ENCODE measurements at places on chromosomes 7 and 10.

- DNase-seq, result no peak
Measured at GRCh38 chr7:81594767-81595166, 175.1 kb downstream of the HGF start.

- DNase-seq, result no peak
Measured at GRCh38 chr7:36614959-36615358, 109.3 kb downstream of the AOAH start.

GRCh38 chr7:6448943-6449543, 1.3 kb upstream of the DAGLB start:
- DNase-seq, result no peak

- DNase-seq, result no peak
Measured at GRCh38 chr7:48144291-48144768, 26.9 kb upstream of the ABCA13 start.

DNA sequence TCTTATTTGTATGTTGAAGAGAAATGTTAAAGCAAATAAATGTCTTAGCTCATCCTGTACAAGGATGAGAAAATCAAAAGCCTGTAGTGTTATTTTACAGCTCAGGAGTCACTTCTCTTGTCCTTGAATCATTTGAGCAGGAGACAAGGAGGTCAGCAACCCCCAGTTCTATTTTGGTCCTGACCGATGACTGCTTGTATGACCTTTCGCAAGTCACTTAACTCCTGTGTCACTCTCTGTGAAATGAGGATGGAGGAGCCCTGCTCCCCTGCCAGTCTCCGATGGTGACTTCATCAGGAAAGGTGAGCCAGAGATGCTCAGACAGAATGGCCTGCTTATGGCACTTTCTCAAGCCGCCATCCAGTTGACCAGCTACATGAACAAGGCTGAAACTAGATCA, 101.0 kb downstream of the CELF2 start:
- DNase-seq, result no peak

- DNase-seq, result no peak
Measured at GRCh38 chr7:61576-62360, 130.6 kb upstream of the FAM20C start.

DNA sequence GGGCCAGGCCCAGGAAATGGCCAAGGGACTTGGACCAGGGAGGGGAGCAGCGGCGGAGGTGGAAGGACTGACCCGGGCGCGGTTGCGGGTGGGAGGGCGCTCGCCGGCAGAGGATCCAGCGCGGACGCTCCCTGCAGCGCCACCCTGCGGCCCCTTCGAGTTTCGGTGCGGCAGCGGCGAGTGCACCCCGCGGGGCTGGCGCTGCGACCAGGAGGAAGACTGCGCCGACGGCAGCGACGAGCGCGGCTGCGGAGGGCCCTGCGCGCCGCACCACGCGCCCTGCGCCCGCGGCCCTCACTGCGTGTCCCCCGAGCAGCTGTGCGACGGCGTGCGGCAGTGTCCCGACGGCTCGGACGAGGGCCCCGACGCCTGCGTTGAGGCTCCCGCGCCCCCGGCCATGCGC, 16.8 kb upstream of the ZNF467 start:
- DNase-seq, result peak; percentile 18

DNA sequence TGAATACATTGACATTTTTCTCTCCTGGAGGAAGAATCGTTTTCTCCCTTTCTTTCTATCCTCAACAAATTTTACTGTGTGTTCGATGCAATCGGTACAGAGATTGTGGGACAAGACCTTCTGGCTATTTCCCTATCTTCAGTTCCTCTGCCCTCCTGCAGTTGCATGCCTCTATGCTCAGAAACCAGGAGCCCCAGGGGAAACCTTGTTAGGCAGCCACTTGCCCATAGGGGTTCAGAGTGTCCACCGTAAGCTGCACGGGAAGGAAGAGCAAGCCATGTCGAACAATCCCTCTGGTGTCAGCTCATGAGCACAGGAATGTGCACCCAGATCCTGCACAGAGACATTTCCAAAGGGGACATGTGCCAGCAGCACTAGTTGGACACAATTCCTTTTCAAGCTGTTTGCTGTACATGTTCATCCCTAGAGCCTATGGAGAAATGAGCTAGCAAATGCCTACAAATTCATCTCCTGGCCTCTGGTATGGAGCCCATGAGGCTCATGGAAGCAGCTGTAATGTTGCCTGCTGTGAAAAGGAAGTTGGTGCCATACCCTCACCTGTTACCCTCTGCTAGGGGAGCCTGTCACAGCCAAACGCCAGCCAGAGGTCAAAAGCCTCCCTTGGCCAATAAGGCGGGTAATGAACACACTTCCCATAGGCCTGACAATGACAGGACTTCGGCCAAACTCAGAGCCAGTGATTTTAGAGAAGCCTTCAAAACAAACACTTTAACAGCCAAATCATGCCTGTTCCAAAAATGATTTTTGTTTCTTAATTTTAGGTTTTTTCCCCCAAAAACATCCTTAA, 35.9 kb upstream of the ASAH2 start:
- DNase-seq, result no peak

DNA sequence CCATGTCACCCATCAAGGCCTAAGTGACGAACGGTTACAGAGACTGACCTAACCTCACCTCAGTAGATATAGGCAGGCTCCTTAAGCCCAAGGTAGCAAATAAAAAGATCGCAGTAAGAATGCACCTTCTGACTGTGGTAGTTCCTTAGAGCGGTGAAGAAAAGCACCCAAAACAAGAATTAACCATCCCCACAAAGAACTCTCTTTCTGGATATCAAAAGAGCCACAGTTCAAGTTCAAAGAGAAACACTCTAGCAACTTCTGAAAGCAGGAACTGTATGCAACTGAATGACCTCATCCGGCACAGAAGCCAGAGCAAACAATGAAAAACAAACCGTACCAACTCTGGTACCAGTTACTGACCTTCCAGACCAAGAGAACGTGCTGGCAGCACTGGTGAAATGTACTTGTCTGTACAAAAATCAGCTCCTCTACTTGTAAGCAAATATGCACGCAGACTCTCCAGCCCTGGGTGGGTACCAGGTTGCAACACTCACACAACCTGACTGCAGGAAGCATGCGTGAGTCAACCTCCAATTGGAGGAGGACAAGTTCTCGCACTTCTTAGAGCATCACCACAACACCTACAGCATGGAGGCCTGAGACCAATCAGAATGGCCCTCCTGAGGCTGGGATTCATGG, 202.7 kb downstream of the FAM107B start:
- DNase-seq, result peak; percentile 96
